Myocyte (in vitro differentiated cells): ENCODE measurements at places on chromosomes 12 and 14. TPM values are rescaled to one million over a fixed set of nuclear protein-coding genes. Genes with fewer than 3 reads are reported as not detected.
A peak's percentile ranks its signal among the peaks of the same experiment; 100 is the strongest.

- DNase-seq, result no peak
These were observed 33.1 kb downstream of the NPC2 start for GRCh38 chr14:74459976-74460375.

DNA sequence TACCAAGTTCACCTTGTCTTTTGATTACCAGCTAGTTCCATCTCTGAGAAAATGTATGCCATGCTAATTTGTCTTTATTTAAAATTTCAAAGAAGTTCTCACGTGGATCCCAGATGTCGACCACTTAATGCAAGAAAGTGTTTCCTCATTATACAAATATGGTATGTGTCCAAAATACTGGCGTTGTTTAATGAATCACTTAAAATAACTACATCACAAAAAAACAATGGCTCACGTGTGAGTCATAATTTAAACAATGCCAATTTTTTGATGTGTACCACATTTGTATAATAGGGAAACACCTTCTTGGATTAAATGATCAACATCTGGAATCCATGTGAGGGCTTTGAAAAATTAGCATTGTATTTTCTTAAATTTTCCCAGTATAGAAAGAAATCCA is 40.8 kb downstream of the DBX2 start:
- DNase-seq, result no peak

Gene BEST3
- 40.9 and 42.2 TPM in 2 replicates for total RNA-seq

DNA sequence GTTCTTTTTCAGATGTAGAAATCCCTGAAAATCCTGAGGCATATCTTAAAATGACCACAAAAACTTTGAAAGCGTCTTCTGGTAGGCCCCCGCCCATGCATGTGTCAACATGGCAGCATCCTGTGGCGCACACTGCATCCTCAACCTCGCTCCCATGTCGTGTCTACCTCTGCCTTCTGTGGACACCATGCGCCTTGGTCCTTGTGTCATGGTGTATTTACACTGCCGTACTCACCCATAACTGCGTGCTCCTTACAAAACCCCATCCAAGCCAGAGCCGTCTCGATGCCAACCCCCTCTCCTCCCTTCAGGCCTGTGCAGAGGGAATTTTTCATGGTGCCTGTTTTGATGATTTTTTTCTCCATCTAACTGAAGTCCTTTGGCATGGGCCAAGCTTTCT is 78.9 kb downstream of the ESR2 start:
- DNase-seq, result no peak

Gene NID2
- 29.7 and 50.9 TPM in 2 replicates for total RNA-seq

- DNase-seq, result no peak
These were observed 5.8 kb upstream of the DHH start for GRCh38 chr12:49100380-49100779.

DNA sequence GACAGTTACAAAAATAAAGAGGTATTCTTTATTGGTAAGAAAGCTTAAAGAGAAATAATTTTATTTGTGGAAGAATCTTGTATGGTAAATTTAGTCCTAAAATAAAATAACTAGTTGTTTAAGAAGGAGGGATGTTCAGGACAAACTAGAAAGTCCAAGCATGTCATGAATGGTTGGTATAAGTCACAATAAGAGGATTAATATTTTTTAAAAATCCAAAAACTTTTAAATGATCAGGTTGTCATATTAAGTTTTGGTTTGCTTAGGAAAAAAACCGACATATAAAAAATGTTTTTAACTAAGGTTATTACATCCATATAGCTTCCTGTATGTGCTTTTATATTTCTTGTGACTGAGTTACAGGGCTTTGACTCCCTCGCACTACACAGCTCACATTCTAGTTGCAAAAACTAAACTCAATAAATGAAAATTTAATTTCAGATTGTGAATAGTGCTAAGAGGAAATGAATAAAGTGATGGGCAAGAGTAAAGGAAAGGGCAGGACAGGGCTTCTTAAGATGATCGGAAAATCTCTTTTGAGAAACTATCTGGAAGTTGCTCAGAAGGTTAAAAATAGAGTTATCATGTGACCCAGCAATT is 80.7 kb upstream of the METAP2 start:
- no peak for DNase-seq

GRCh38 chr12:89346741-89347324 is 5.5 kb downstream of the DUSP6 start:
- peak; percentile 31 for DNase-seq

GRCh38 chr12:68487721-68488309 is 122.9 kb upstream of the RAP1B start:
- DNase-seq, result no peak

Gene GCN1
- 59.2 and 61.9 TPM in 2 replicates for total RNA-seq

Gene PLEKHD1
- total RNA-seq, result 1.1 and 2.3 TPM in 2 replicates

Gene MSRB3
- total RNA-seq, result 47.3 and 53.9 TPM in 2 replicates

DNA sequence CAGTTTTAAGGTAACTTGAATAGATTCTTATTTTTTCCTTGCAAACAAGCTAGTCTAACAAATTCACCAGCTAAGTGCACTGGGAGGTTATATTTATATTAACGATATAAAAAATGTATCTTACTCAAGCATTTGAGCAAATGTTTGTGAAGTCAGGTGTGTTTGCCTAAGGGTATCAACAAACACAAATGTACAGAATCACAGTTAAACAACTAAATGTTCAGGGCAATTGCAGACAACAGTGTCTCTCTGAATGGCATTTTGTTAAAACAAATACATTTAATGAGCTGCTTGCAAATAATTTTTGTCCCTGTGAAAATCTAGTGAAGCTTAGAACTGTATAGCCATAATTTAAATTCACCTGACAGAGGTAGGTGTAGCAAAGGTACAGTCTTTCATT is 28.2 kb upstream of the FLRT2 start:
- no peak for DNase-seq

DNA sequence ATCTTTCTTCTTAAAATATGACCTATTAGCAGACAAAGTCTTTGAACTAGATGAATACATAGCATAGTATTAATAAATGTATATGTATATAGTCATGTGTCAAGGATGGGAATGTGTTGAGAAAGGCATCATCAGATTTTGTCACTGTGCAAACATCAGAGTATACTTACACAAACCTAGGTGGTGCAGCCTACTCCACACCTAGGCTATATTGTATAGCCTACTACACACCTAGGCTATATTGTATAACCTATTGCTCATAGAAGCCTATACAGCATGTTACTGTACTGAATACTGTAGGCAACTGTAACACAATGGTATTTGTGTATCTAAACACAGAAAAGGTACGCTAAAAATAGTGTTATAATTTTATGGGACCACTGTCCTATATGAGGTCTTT is 47.6 kb downstream of the PTPN21 start:
- no peak for DNase-seq

DNA sequence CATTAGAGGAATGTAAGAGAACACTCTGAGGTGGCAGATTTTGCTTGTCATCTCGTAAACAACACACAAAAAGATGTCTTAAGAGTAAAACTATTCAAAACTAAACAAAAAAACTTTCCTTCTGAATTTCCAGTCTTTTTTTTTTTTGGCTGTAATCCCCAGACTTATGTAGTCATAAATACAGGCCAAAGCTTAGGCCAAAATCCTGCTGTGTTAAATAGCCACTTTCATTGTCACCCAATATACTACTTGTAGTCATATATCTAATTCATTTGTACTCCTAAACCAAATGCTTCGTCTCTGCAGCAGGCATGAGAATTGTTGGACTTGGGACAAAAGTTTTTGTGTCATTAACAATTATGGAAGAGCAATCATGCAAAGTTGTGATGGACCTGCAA is 103.5 kb upstream of the ATF1 start:
- DNase-seq, result no peak

Gene SLC5A8
- not detected in 2 replicates for total RNA-seq

Gene CD69
- total RNA-seq, result not detected in 2 replicates

Gene WSCD2
- not detected in 2 replicates for total RNA-seq

GRCh38 chr12:120366845-120367232 is 2.1 kb downstream of the MSI1 start:
- DNase-seq, result no peak

Gene MYO1H
- not detected in 2 replicates for total RNA-seq

GRCh38 chr12:114976959-114977358 is 293.0 kb upstream of the TBX3 start:
- DNase-seq, result no peak

- DNase-seq, result no peak
These were observed 9.9 kb downstream of the LRRC10 start for GRCh38 chr12:69600804-69601203.

- no peak for DNase-seq
These were observed 11.1 kb upstream of the ANO6 start for GRCh38 chr12:45204757-45205156.

Gene SIX6
- 0.08 TPM in 1 of 2 replicates, not detected in the other for total RNA-seq

DNA sequence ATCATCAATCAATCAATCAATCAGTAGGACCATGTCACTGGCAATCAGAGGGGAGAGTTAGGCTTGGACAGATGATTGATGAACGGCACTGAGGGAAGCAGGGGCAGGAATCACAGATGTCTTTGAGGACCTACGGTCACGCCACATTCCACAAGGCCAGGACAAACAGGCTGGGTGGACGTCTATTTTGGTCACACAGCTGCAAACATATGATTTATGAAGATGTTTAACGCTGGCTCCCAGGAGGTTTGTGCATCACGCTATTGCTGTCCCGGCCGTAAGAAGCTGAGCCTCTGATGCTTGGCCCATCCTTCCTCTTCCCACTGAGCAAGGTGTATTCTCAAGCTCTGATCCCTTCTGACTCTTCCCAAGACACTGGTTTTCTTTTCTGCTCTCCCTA is 160.8 kb downstream of the FOXN3 start:
- peak; percentile 72 for DNase-seq

DNA sequence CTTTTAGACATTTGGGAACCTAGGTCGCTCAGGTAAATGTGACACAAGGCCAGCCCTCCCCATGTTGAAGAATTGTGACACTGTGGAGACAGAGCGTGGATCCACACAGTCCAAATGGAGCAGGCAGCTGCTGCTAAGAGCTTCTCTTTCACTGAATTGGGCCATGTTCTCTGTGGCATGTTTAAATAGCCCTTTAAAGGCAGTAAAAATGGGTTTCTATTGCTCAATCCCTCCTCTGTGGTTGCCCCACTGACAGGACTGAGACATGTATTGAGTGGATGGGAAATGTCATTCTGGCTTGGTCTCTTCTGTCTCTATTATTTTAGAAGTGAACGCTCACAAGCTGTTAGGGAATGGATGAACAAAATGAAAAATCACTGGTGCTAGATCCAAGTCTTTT is 84.0 kb upstream of the PRICKLE1 start:
- DNase-seq, result no peak

DNA sequence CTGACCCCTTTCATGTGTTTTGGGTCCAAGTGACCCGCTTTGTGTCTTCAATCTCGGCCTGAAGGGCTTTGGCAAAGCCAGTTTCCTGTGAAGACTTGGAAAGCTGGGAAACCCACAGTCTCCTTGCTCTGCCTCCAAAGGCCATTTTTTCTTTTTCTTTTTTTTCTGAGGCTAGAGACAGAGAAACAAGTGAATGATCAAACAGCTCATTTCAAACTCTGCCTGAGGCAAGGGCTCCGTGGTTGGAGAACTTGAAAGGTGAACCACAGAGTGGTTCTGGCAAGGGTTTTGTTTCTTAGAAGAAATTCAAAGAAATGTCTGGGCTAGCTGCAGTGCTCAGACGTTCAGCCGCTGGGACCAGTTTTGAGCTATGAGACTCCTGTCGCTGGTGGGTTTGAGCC is 62.7 kb downstream of the ERH start:
- no peak for DNase-seq

Gene CDCA3
- total RNA-seq, result 1.9 and 3.5 TPM in 2 replicates

GRCh38 chr14:37172024-37172869 is at the start of gene SLC25A21:
TSS of gene SLC25A21 (minus strand) at chr14:37172606.
- DNase-seq, result peak; percentile 87

Gene ZNF384
- 16.9 and 22.3 TPM in 2 replicates for total RNA-seq

Gene NANOG
- 0.03 and 0.16 TPM in 2 replicates for total RNA-seq

DNA sequence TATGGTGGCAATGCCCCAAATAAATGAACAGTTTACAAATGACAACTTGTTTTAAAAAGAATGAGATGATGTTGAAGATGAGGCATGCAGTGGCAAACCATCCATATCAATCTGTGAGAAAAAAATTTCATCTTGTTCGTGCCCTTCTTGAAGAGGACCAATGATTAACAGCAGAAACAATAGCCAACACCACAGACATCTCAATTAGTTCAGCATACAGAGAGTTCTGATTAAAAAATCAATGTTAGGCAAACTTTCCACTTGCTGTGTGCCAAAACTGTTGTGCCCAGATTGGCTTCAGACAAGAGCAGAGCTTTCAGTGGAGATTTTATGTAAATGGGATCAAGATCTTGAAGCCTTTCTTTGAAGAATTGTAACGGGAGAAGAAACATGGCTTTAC is 329.9 kb downstream of the BMP4 start:
- no peak for DNase-seq

Gene ADGRD1
- 0.05 and 0.32 TPM in 2 replicates for total RNA-seq

GRCh38 chr12:15782667-15783066 is 6.5 kb downstream of the EPS8 start:
- DNase-seq, result peak; percentile 44
